Breast epithelium (tissue), 4 donors: ENCODE measurements at places on chromosomes 1 and 21.

- no peak for DNase-seq
Observed at GRCh38 chr1:179127163-179127895, 45.5 kb downstream of the TOR3A start.

DNA sequence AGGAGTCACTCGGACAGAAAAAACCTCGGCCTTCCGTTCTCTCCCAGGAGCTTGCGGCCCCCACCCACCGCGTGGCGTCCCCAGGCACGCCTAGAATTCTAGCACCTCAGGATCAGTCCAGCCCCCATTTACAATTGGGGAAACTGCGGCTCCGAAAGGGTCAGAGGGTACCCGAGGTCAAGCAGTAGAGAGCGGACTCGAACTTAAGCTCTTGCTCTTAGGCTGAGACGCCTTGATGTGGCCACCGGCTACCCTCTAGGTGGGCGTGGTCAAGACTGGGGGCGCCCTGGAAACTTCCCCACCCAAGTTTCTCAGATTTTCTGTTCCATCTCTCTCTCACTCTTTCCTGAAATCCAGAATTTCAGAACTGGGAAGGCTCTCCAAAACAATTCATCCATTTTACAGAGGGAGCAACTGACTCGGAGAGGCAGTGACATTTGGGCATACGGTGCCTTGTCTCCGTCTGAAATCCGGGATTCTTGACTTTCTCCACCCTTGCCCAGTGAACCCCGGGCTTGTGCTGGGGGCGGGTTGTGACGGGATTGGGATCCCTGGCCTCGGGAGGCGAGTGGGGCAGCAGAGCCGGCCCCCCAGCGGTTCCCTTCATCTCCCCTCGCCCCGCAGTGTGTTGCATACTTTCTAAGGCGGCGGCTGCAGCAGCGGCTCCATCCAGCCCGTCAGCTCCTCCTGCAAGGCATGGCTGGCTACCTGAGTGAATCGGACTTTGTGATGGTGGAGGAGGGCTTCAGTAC, 777 bp downstream of the AZIN2 start:
- DNase-seq: no peak

GRCh38 chr1:11930571-11931445, 3.7 kb upstream of the PLOD1 start:
- DNase-seq: no peak

GRCh38 chr1:150259758-150260669, 2.4 kb downstream of the CA14 start:
- peak; percentile 54 for DNase-seq

GRCh38 chr1:179779645-179780272, 36.7 kb downstream of the FAM163A start:
- DNase-seq: no peak

DNA sequence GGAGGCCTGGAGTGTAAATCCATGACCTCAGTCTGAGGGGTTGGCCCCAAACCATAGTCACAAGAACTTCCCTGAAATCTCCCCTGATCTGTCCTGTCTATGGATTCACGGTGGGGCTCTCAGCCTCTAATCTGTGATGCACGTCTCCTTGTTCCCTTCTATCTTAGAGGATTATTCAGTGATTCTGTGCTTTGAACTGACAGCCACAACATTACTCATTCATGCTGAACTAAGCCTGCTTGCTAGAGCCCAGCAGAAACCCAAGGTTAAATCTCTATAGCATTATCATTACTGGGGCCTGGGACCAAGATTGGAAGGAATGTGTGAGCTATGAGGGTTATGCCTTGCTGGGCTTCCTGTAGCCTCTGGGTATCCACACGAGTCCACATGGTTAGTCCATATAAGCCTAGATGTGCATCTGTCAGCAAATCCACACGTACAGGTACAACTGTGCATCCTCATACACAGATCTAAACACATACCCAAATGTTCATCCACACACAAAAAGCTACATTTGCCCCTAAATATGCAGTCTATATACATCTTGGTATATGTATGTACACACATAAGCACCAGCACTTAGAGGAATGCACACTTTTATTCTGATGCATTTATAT, 22.4 kb upstream of the MAGOH start:
- DNase-seq: no peak

- no peak for DNase-seq
Observed at GRCh38 chr1:201790261-201790660, 38.7 kb upstream of the IPO9 start.

- no peak for DNase-seq
Observed at GRCh38 chr1:162220009-162220539, 150.6 kb downstream of the NOS1AP start.

DNA sequence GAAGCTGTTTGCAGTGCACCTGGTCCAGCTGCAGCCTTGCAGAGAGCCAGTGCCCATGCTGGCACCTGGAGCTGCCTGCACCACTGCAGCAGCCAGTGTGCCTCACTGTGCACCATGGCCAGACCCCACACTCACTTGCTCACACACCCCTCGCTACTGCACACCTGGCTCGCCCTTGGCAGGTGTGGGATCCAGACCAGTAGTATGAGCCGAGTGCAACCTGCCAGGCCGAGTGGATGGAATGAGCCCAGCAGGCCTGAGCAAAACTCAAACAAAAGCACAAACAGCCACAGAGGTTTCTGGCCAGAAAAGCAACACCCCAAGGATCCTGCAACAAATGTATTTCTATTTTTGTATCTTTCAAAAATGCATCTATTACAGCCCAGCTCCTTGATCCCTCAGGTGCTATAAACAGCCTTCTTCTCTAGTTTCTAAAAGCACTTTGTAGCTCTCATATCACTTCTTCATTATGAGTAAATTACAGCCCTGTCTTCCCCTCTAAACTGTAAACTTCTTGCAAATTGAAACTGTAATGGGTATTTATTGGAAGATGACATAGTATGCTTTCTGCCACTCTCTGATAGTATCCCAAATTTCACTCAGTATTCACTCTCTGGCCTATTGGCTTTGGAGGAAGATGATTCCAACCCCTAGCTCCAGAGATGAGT, 72.2 kb upstream of the LPGAT1 start:
- no peak for DNase-seq

- no peak for DNase-seq
Observed at GRCh38 chr1:231638647-231639046, 12.1 kb downstream of the DISC1 start.

DNA sequence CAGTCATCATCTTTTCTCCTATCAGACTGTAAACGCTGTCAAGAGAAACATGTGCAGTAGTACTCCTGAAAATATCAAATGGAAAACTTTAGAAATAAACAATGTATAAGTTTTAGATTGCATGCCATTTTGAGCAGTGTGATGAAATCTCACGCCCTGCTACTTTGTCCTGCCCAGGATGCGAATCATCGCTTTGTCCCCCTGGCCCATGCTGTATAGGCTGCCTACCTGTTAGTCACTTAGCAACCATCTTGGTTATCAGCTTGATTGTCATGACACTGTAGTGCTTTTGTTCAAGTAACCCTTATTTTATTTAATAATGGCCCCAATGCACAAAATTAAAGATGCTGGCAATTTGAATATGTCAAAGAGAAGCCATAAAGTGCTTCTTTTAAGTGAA, 363.0 kb downstream of the ZP4 start:
- no peak for DNase-seq

DNA sequence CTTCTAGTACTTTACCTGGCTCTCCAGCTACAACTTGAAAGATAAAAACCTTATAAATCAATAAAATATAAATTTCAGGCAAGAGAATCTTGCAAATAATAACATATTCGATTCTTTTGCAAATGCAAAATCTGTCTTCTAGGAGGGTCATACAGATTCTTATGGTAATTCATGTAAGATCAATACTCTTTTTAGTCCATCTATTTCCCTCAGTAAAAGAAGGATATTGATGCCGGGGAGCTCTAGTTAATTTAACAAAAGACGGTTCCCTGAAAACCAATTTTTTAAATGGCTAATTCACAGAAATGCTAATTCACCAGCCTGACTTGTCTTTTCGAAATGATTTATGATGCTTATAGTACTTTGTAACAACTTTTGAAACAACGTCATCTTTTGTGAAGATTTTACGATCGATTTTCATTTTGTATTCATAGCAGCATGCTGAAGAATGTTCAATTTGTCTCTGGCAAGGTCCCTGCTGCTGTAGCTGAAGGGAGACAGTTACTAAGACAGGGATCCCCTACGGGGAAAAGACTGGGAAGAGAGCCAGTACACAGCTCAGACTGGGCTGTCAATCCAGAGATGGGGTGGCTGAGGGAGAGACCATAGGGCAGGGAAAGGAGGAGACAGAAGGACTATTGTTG, 90.6 kb upstream of the SPAG17 start:
- no peak for DNase-seq

GRCh38 chr1:90339811-90340210, 344.9 kb downstream of the ZNF326 start:
- DNase-seq: no peak

- no peak for DNase-seq
Observed at GRCh38 chr1:238465449-238465848, 574.7 kb upstream of the ZP4 start.

DNA sequence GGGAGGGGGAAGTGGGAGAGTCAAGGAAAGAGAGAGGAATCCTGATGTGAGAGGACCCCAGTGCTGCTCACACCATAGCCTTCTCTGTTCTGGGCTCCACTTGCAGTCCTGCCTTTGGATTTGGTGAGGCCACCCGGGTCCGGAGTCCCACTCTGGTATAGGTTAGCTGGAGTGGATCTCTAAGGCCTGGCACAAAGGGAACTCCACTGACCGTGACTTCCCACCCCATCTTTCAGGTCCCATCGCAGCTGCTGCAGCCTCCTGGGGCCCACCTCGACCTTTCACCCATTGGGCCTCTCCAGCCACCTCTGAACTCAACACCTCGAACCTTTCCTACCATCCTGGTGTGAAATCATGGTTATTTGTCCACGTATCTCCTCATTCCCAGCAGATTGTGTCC, 324.4 kb downstream of the MATN1 start:
- no peak for DNase-seq

GRCh38 chr1:50703240-50703639, 256.8 kb downstream of the FAF1 start:
- no peak for DNase-seq

- no peak for DNase-seq
Observed at GRCh38 chr1:232422098-232422497, 207.8 kb downstream of the SIPA1L2 start.

- DNase-seq: no peak
Observed at GRCh38 chr1:152967201-152967600, 3.2 kb upstream of the SPRR4 start.

- DNase-seq: no peak
Observed at GRCh38 chr1:46021046-46021996, 111.1 kb downstream of the PIK3R3 start.

DNA sequence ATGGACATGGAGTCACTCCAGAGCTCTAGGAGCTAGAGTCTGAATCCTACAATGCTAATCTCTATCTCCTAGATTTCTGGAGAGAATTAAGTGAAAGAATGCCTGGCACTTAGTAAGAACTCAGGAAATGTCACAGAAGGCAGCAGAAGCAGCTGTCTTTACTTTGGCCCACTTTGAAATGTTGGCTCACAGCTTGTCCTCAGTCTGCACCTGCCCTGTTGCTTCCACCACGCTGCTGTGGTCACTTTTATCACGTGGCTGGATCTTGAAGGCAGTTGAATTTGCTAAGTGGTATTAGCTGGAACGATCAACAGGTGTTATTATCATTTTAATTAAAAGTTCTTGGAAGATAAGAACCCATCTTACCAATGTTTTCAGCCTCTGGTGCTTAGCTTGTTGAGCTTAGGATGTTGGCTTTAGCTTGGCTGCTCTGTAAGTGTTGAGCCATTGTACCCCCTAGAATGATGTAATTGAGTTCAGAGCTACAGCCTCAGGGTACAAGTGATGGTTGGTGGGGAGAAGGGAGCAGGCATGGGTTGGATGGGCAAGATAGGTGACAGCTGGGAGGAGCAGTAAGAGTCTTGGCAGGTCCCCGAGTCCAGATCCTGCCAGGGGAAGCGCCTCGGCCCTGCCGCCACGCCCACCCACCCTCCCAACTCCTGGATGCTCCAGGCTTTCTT, 41.9 kb upstream of the EPS8L3 start:
- DNase-seq: no peak

GRCh38 chr1:37035796-37036666, 1.7 kb upstream of the GRIK3 start:
- DNase-seq: no peak

- no peak for DNase-seq
Observed at GRCh38 chr1:29156543-29157268, 25.0 kb downstream of the SRSF4 start.

- no peak for DNase-seq
Observed at GRCh38 chr1:228044961-228045360, 37.5 kb upstream of the ARF1 start.

DNA sequence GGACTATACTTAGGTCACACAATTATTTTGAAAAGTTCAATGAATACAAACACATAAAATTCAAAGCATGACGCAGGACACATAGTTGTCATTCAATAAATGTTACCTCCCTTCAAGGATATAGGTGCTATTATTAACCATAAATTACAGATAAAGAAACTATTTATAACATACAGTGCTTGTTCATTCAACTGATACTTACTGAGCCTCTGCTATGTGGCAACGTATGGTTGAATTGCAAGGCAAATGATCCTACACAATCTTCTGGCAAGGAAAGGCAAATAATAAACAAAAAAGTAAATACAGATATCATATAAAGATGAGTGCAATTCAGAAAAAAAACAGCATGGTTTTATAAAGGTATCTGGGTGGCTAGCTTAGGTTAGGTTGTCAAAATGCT, 614.7 kb downstream of the LTN1 start:
- DNase-seq: no peak

DNA sequence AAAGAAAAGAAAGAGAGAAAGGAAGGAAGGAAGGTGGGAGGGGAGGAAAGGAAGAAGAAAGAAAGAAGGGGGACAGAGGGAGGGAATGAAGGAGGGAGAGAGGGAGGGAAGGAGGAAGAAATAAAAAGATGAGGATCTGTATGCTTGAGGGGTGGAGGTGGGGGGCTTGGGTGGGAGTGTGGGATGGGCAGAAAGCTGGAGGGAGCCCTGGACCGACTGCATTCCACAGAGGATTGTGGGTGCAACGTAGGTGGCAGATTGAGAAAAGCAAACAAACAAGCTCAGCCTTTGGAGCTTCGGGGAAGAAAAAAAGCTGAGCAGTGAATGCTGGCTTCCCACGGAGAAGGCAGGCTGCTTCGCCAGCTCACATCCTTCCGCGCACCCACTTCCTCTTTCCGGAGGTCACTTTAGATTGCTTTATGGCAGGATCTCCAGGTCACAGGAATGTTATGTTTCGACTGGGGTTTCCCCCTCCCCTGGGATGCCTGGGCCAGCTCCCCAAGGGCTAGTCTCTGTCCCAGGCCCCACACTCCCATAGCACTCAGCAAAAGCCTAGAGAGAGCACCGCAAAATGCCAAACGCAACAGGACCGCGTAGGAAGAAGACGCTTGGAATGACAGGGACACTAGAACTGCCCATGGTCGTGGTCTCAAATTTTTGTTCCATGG, 20.7 kb upstream of the LGALS8 start:
- DNase-seq: no peak

GRCh38 chr1:172838680-172839313, 179.9 kb downstream of the FASLG start:
- no peak for DNase-seq

DNA sequence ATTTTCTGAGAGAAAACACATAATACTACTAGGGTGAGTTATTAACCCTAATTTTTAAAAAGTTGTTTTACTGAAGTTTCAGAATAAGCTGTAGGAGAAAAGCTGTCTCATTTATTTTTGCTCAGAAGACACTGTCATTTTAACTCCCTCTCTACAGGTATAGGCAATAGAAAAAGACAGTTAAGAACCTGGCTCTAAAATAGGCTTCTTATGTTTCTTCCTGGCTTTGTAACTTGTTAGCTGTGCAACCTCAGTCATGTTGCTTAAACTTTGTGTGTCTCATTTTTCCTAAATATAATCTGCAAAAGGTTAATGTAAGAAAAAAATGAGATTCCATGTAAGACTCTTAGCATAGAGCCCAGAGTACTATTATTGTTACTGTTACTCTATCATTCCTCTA, 64.4 kb downstream of the TTLL7 start:
- no peak for DNase-seq

GRCh38 chr1:83751602-83752001, 247.3 kb downstream of the TTLL7 start:
- DNase-seq: no peak
